ENCODE measurements at places on chromosomes 13 and 19.
A peak's percentile ranks its signal among the peaks of the same experiment; 100 is the strongest.

DNA sequence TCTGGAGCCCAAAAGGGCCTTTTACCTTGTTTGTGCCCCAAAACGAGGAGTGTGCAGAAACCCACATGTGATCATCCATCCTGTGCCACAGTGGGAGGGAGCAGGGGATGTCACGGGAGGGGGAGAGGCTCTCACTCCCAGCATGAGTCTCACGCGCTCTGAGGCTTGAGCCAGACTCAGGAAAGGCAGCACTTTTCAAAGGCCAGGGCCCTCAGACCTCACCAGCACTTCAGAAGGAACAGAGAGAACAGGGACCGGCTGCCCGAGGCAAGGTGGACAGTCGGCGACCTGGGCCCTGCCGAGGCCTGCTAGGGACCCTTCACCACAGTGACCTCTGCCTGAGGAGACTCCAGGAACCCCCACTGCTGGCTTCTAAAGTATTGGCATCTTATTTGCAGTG, 71.7 kb upstream of the WASF3 start:
- no peak for DNase-seq

- DNase-seq = no peak
These were observed 17.0 kb upstream of the SIGLEC10 start for GRCh38 chr19:51434456-51434855.

DNA sequence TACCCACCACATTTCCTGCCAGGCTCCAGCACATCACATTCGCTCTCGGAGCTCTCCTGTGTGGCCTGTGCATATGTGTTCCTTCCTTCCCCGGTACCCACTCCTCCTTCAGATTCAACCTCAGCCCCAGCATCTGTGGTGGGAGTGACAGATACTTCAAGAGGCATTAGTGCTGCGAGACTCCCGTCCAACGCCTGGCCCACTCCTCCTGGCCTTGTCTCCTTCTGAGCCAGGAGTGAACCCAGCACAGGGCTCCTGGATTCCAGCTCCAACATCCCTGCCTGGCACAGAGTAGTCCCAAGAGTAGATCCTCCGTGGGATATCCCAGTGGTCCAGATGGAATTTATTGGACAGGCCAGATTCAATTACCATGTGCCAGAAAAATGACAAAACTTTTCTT, 55.9 kb downstream of the SACS start:
- no peak for DNase-seq

- DNase-seq = no peak
These were observed 33.9 kb downstream of the PCDH17 start for GRCh38 chr13:57665481-57665880.

GRCh38 chr19:40592170-40592569, 9.0 kb upstream of the LTBP4 start:
- peak; percentile 25 for DNase-seq

DNA sequence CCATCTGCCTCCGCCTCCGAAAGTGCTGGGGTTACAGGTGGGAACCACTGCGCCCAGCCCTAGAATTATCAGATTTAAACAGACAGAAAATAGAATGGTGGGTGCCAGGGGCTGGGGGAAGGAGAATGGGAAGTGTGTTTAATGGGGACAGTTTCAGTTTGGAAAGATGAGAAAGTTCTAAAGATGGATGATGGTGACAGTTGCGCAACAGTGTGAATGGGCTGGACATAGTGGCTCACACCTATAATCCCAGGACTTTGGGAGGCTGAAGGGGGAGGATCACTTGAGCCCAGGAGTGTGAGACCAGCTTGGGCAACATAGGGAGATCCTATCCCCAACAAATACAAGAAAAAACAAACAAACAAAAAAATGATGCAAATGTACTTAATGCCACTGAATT, 15.9 kb downstream of the KANK2 start:
- DNase-seq = no peak

- DNase-seq = no peak
These were observed 51.5 kb upstream of the HTR2A start for GRCh38 chr13:46948338-46948737.

DNA sequence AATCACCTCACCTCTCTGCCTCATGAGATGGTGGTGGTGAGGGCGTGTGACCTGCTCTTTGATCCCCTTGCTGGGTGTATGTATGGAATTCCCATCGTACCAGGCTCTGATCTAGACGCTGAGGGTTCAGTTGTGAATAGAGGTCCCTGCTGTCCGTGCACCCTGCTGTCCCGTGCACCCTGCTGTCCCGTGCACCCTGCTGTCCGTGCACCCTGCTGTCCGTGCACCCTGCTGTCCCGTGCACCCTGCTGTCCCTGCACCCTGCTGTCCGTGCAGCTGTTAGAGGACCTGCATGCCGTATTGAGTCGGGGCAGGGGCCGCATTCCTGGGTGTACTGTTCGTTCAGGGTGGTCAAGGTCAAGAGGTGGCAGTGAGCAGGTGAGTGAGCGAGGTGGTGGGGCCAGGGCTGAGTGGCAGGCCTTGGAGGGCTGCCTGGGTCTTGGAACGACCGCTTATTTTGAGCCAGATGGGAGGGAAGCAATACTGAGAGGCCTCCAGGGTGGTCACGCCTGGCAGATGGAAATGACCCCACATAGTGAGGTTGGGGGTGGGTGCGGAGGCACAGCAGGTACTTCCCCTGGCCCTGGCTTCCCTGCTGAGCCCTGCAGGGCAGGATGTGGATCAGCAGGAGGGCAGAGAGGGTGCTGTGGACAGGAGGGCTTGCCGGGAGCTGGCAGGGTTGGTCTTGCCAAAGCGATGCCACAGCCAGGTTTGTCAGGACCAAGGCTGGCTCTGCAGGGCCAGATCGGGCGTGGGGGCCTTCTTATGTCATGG, 4.6 kb upstream of the EPN1 start:
- DNase-seq = no peak

GRCh38 chr13:25930653-25931052, 121.2 kb downstream of the SHISA2 start:
- DNase-seq = no peak

DNA sequence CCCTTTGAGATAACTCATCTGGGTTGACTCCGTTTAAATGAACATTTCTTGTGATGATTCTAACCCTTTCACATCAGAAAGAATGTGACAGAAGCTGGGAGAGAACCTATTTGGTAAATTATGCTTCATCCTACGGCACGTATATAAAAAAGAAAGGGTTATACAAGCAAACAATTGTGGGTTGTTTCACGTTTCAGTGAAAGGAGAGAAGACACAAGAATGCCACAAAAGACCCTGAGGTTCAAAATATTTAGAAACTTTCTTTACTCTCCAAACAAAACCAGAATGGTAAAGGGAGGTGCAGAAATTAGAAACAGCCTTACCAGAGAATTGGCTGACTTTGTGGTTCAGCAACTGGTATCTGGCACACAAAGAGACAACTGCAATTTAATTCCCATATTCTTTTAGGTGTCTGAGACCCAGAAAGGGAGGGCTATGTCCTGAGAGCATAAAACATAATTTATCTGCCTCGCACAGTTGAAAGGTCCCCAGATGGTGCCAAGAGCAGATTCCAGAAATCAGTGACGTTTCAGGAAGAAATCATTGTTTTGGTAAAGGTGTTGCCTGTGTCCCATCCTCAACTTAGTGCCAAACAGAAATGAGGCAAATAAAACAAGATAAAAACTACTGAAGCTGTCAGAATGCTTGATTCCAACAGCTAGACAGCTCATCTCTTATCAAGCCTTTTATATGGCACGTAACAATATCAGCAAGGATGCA, 361.4 kb downstream of the EFNB2 start:
- DNase-seq = no peak
